Cerebellum (tissue), 4 donors: ENCODE measurements at places on chromosomes 7 and 10. TPM values are rescaled to one million over a fixed set of nuclear protein-coding genes. Genes with fewer than 3 reads are reported as not detected.

GRCh38 chr7:154480817-154481216 is 428.6 kb downstream of the DPP6 start:
- DNase-seq = no peak

DNA sequence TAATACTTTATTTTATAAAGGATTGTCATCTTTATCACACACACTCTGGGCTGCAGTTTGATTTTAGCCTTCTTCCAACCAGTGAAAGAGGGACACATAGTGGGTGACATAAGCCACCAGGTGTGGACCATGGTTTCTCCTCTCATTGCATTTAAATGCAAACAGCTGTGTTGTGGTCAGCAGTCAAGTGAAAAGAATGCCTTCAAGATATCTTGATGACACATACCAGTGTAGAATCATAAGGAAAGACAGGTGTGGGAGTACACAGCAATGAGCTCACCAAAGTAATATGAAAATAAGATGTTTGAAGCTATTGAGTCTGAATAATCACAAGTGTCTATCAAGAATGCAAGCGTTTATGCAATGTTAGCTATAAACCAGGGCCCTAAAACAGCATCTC is 580.0 kb downstream of the XPNPEP1 start:
- DNase-seq = no peak

- no peak for DNase-seq
Measured at GRCh38 chr7:3887096-3887690, 586.1 kb downstream of the SDK1 start.

The CREM gene
- total RNA-seq = 16.0 TPM

The AKR1B15 gene
- total RNA-seq = not detected

GRCh38 chr7:101906291-101907240 is 89.1 kb downstream of the CUX1 start:
- DNase-seq = no peak

DNA sequence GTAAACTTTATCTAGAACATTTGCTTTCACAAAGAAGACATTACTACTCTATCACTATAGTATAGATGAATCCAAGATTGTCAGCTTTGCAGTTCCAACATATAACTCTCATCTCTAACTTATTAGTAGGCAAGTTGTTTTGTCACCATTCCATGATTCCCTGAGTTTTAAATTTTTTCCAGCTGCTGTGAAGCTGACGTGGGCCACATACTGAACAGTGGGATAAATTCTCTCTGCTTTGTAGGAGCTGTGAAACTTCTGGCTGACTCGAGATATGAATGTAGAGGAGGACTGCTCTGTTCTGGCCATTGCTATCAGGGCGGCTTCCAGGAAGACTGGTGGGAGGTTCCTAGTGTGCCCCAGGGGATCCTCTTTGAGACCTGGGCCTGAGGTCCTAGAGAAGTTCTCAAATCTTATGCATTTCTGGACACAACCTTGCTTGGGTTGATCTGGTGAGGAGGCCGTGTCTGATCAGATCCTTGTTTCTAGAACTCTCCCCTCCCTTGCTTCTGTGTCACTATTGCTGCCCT is 58.0 kb downstream of the LSMEM1 start:
- no peak for DNase-seq

DNA sequence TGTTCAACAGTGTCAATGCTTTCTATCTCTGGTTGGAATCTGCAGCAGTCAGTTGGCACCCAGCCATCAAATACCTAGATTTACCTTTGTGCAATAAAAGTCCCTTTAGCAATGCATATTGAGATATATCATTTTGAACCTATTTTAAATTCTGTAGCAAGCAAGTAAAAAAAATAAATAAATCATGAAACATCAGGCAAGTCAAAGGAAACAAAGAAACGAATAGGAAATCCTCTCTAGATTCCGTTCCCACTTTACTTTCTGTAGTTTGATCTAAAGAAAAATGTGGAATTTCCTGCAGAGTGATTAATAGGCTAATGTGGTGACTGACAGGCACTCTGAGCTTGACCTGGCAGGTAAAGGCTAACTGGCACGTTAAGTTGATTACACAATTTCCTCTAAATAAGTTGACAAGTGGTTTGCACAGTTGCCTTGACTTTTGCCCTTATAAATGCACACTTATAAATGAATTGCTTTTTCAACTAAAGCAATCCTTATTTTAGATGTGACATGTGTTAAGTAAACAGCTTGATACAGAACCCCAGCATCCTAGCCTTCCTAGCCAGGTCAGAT is 208.1 kb upstream of the TCF7L2 start:
- DNase-seq = no peak

The LMTK2 gene
- total RNA-seq = 29.9 TPM

The TRPV6 gene
- total RNA-seq = 0.27 TPM

DNA sequence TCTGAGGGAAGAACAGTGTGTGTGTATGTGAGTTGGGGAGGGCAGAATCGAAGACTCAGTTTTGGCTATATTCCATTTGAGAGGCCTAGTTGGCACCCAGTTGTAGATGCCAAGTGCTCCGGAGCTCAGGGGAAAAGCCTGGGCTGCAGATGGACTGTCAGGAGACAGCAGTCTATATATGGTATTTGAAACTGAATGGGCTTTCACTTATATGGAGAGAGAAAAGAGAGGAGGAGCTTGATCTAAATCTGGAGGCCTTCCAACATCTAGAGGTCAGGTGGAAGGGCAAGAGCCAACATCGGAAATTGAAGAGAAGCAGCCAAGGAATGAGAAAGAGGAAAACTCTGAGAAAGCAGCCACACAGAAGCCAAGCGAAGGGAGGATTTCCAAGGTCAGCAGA is 350.8 kb upstream of the BMPER start:
- DNase-seq = no peak

GRCh38 chr7:137953665-137954470 is 48.0 kb downstream of the CREB3L2 start:
- no peak for DNase-seq
